ENCODE measurements at places on chromosomes 6 and 20.
A peak's percentile ranks its signal among the peaks of the same experiment; 100 is the strongest.

GRCh38 chr20:32164984-32165735, 42.4 kb downstream of the PLAGL2 start:
- no peak for DNase-seq

GRCh38 chr6:156167625-156168071, 609.5 kb upstream of the ARID1B start:
- peak; percentile 1 for DNase-seq

DNA sequence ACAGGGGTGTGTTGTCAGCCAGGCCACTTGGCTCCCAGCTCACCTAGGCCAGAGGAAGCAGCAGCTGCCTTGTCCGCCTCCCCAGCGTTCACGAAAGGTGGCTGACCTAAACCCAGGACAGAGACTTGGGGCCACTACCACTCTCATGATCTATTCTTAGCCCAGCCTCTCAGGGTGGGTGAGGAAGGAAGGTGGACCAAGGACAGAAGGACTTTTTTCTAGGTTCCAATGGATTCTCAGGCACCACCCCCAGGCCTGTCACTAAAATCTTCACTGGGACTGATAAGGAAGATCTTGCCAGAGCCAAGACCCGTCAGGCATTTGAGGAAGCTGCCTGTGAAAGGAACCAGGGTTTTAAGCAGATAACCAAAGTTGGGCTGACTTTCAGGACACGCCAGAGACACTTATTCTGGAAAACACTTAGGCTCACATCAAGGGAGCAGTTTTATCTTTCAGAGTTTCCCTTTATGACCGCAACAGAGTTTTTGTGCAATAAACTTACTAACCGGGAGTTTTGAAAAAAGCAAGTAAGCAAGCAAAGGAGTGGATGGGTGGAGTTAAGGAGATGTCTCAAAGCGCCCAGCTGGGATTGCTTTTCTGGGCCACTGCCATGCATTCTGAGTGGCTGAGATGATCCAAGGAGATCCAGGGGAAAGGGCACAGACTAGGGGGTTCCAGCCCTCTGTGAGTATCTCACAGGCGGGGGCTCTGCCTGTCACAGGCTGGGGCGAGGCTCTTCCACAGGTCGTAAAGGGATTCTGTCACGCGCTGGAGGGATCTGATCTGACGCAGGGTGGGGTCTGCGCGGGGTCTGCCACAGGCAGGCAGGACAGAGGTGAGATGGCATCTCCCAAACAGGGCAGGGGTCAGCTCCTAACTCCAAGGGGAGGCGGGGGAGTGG, 989 bp downstream of the FITM2 start:
- no peak for DNase-seq

DNA sequence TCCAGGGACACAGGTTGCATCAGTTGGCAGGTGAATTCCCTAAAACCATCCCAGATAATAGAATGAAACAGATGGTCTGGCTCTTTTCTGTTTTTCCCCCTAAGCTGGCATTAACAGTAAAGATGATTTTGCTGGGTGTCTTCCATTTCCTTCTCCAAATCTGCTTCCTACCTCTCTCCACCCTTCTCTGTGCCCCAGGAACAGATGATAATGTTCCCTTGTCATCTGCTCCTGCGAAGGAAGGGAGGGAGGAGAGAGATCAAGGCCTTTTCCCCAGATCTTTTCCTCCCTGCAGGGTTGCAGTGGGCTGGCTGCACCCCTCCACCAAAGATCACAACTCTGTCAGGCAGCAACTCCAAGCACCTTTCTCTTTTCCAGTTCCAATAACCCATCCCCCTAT, 156.5 kb upstream of the PRDM1 start:
- no peak for DNase-seq

- no peak for DNase-seq
Observed at GRCh38 chr20:17735206-17735804, 35.5 kb downstream of the BANF2 start.

GRCh38 chr20:40010483-40010882, 678.6 kb downstream of the MAFB start:
- no peak for DNase-seq

- no peak for DNase-seq
Observed at GRCh38 chr20:31568041-31568731, 36.9 kb upstream of the ID1 start.

DNA sequence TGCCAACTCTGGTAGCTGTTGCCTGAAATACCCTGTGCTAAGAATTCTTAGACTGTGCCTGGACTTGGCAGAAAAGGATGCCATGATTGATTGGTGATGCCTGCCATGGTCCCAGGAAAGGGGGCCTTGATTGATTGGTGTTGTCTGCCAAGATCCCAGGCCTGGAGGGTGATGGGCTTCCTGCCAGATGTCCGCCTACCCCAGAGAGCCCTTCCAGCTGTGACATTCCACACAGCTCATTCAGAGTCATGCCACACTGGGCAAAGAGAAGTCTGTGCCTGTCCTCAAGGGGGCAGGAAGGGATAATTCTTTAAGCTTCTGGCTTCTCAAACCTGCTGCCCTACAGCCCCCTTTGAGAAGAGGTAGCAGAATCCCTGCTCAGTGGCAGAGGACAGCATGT, 24.6 kb downstream of the RIMS4 start:
- peak; percentile 55 for DNase-seq

GRCh38 chr20:21505810-21506530, 7.9 kb downstream of the NKX2-2 start:
- DNase-seq, result no peak

GRCh38 chr6:110020888-110021287, 42.8 kb downstream of the GPR6 start:
- no peak for DNase-seq

DNA sequence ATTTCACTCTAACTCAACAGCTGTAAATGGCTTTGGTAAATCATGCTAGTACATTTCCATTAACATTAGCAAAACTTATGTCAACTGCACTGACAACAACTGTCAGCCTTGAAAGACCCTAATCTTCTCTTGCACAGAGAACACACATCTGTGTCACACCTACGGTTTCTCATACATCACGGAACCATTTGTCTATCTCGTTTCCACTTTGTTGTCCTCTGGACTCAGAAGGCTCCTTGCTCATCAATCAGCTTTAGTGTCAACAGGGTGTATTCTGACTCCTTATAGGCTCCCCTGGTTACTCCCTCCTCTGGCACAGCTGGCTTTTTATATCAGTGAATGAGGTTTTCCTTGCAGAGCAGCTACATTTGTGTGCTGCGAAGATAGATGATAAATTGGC, 49.3 kb downstream of the CD83 start:
- DNase-seq, result no peak

- no peak for DNase-seq
Observed at GRCh38 chr6:36556281-36556680, 9.0 kb upstream of the STK38 start.

- DNase-seq, result no peak
Observed at GRCh38 chr20:17662333-17663039, 19.6 kb downstream of the RRBP1 start.

GRCh38 chr20:4134861-4135379, 119.6 kb upstream of the RNF24 start:
- DNase-seq, result no peak

GRCh38 chr20:32823737-32824588, 4.2 kb downstream of the MAPRE1 start:
- no peak for DNase-seq

DNA sequence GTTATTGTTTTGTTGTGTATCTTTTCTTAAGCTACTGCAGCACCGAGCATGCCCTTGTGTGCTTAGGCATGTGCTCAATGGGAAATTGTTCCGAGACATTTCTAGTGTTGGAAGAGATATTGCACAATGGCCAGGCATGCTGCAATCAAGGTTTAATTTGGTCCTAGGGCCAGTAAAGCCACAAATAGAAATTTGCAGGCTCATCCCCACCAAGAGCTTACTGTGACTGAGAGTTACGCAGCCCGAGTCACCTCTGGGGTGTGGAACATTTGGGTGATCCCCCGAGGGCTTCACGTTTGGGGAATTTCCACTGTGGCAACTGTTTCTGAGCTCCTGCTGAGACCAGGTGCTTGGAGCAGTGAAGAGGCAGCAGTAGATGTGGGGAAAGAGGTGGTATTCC, 65.8 kb downstream of the ADTRP start:
- DNase-seq, result no peak

DNA sequence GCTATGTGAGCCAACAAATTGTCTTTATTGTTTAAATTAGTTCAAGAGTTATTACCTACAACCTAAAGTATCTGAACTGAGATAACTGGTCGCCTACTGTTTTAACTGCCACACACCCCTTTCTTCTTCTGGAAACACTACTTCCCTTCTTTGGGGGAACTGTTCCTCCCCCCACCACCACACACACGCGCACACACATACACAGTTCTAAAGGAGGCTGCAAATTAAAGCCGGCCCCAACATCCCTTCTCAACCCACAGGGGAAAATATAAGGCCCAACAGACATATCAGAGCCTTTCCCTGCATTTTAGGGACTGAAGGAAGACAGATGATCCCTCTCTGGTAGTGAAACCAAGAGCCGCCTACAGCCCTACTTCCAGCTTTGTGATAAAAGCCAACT, 348.0 kb upstream of the JARID2 start:
- DNase-seq, result no peak

DNA sequence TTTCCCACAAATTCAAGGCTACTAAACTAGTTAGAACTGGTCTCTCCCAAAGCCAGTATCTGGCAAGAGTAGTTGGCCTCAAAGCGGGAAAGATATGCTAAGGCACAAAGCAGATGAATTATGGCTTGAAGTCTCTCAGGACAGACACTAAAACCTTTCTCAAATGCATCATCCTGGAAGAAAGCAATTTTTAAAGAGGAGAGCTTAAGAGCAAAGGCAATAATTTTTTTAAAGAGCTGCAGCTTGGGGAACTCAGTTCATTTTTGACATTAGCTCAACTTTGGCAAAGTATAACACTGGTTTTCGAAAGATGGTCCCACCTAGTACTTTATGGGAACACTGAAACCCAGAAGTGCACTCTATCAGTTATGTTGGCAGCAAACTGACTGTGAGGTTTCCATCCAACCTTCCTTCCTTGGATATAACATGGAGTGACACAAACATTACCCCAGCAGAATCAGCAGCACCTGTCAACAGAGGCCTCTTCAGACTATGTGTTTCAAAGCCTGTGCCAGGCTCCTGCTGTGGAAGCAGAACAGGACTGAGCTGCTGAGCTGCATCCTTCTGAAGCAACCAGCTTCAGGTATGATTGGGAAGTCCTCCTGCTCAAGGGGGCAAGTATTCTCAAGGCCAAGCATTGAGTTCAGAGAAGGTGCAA, 852.3 kb upstream of the HS3ST5 start:
- peak; percentile 10 for DNase-seq

DNA sequence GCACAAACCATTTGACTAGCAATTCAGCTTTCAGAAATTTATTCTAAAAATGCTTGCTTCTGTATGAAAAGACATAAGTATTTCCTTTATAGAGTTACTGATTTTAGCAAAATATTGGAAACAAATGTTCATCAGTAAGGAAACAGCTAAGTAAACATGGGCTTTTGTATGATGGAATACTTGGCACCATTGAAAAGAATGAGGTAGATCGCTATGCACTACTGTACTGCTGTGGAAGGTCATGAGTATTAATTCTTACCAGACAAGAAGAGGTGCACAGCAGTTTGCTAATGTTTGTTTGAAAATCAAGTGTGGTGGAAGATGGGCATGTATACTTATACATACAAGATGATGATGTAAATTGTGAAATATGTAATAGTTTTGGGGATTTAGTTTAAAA, 73.0 kb downstream of the FARS2 start:
- no peak for DNase-seq

- no peak for DNase-seq
Observed at GRCh38 chr6:122352981-122353664, 46.3 kb upstream of the HSF2 start.

GRCh38 chr6:134774201-134774638, 175.7 kb downstream of the ALDH8A1 start:
- no peak for DNase-seq

Data from COR-L47 (cell line).